IPS DF 6.9 (cell line): ENCODE measurements at places on chromosomes 6 and 20.

GRCh38 chr20:23149623-23150279 lies 63.6 kb upstream of the CD93 start:
- DNase-seq = no peak

DNA sequence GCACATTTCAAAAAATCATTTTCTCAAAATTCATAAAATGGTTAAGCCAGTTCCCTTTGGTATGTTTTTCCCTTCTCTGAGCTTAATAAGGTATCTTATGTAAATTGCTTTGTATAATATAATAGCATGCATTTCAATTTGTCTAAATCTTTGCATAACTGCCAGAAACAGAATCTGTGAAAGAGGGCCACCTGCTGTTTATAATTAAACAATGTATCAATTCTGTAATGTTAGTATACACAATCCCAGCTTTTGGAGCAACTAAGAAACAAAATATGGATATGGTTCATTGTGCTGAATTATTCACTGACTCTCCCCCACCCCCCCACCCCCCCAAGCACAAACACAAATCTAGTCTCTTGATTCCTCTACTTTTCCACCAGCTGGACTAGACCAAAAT lies 54.8 kb downstream of the GPX5 start:
- no peak for DNase-seq

DNA sequence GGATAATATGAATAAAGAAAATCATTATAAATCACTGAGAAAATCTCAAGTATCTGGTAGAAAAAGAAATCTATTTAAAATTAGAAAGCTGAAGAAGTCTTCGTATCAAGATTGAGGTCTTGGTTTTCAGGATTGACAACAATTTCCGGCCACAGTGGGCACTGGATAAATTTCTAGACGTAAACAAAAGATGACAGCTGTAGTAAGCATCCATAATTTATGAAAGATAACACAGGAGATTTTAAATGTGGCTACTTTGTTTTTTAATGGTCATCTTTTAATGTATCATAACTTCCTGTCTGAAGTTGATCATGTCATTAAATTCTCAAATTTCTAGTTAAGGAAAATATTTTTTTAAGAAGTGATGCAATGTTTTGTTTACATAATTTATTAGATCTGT lies 444.2 kb downstream of the HTR1B start:
- no peak for DNase-seq

GRCh38 chr6:80789912-80790570 lies 683.6 kb downstream of the BCKDHB start:
- DNase-seq = no peak

- DNase-seq = peak; percentile 45
Observed at GRCh38 chr6:137094411-137095008, 49.7 kb upstream of the IL20RA start.

- DNase-seq = no peak
Observed at GRCh38 chr6:49257549-49257948, 205.5 kb downstream of the MMUT start.

DNA sequence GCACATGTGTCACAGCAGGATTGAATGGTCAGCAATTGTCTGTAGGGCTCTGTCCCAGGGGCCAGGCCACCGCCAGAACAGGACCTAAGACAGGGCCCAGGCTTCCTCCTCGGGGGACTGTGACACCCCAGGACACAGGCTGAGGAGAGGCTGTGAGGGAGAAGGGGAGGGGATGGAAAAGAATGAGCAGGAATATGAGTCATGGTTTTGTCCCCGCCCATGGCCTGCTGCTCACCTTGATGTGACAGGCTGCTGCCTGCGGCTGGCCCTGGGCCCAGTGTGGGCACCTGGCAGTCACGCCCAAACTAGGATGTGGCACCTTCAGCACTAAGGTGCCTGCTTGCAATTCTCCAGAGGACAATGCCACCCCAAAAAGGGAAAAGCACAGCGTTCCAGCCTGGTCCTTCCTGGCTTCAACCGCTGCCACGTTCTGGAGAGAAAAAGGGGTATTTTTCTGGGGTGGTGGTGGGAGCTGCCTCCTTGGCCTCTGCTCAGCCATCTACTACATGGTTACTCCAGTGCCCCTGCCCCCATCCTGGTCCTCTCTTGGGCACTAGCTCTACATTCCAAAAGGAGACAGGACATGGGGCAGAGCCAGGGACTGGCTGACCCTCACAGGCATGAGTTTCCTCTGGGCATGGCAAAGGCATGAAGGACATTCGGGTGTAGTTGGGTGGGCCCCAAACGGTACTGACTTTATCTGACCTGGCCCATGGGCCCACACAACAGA lies 93.4 kb downstream of the SLC22A23 start:
- DNase-seq = no peak

DNA sequence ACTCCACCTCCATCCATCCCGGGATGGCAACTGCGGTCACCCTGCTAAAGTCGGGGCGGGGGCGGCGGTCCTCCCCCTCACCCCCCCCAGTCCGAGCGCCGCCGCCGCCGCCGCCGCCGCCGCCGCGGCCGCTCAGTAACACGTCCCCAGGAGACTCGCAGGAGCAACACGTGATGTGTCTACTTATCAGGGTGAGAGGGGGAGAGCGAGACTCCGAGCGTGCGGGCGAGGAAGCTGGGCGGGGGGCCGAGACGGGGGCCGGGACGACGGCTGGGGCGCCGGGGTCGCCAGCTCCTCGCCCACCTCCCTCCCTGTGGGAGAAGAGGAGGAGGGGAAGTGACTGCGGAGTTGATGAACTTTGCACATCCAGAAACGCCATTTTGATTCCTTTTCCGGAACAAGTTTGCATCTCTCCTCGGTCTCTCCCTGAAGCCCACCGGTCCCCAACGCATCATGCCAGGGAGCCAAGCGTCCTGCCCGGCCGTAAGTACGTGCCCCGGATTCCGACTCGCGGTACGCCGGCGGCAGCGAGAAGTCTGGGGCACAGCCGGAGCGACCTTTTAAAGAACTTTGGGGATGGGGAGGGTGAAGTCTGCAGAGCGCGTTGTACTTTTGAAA lies at the start of gene RREB1:
TSS of gene RREB1 (plus strand) at position 384 of the 618 bp plus-strand sequence. CDS start 73,951 bp downstream, outside the sequence.
- no peak for DNase-seq

DNA sequence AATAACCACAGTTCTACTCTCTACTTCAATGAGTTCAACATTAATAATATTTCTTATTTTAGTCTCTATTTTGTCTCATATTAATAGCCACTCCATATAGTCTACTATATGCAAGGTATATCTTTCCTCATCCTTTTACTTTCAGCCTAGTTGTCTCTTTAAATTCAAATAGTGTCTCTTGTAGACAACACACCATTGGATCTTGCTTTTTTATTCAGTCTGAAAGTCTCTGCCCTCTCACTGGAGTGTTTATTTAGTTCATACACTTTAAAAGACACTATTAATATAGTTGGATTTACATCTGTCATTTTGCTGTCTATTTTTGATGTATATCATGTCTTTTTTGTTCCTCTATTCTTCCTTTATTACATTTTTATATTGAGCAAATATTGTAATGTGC lies 103.5 kb downstream of the RFPL4B start:
- DNase-seq = no peak

GRCh38 chr6:157312757-157313156 lies 10.6 kb downstream of the TMEM242 start:
- DNase-seq = no peak

GRCh38 chr6:13614126-13614925 lies 809 bp upstream of the NOL7 start:
- no peak for DNase-seq

GRCh38 chr6:56458324-56458884 lies 184.3 kb downstream of the DST start:
- DNase-seq = no peak

DNA sequence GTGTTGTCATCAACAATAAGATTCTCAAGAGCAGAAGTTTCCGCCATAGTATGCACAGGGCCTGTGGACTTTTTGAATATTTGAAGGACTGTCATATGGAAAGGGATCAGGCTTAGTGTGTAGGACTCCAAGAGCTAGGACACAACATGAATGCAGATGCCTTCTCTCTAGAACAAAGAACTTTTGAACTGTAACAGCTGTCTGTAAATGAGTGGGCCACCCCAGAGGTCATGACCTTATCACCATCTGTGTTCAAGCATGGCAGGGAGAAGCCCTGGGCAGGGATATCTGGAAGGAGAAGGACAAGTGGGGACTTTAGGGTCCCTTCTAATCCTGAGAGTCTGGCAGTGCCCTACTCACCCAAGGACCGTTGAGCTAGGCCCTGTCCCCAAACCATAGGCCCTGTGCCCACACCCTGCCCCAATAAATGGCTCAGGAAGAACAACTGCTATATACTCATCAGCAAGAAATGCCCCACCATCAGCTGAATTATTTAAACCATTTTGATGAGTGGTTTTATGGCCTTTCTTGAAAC lies 70.6 kb downstream of the MTHFD1L start:
- DNase-seq = no peak

DNA sequence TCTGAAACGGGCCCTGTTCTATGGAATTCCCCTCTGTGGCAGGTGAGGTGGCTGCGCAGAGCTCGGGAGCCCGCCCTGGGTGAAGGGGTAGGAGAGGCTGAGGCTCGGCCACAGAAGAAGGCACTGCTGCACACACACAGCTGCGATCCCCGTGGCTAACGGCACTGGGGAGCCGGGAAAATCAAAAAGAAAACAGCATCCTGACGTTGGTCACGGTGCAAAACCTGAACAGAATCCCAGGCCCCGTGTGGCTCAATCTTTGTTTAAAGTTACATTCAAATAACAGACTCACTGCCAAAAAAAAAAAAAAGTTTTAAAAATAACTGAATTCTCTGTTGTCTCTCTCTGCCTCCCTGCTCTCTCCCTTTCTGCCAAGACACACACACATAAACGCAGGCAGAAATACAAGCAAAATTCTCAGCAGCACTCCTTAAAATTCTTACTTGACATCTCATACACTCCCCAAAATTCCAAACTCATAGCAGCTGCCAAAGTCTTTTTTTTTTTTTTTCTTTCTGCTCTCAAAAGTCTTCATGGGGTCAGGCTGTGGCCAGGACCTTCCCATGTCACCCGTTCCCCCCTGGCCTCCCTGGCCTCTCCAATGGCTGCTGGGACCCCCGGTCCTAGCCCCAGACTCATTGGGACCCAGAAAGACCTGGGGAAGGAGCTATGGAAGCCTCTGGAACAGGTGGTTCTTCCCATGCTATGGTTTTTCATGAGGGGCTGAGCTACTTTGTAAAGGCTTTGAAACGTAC lies 248.8 kb downstream of the TTLL2 start:
- no peak for DNase-seq

DNA sequence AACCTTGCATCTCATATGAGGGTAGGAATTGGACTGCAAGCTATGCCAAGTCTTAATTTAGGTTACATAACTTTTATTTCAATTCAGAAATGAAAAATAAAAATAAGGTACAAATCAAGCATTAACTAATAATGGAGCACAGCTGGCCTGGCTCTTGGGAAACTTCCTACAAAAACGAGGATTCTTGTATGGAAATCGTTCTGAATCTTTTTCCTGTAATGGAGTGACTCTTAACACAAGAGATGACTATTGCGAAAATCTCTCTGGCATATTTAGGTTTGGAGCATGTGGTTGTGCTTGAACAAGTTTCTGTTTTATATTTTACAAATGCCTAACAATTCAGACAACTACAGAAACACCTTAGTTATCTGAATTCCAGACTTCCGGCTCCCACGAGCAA lies 34.0 kb upstream of the PI16 start:
- DNase-seq = no peak

DNA sequence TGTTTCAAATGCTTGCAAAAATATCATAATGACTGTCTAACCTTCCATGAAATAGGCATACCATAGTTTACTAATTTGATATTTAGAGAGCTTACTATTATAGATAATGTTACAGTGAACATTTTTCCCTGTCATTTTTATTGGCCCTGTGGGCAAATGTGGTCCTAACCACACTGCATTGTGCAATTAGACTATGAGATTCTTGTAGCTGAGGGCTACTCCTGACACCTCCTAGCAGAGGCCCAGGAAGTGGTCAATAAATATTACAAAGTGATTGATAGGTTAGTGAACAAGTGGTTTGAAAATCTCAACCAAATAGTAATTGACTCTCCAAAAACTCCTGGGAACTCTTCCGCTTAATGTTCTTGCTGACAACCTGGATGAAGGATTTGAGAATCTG lies 160.5 kb upstream of the KCNG1 start:
- no peak for DNase-seq

DNA sequence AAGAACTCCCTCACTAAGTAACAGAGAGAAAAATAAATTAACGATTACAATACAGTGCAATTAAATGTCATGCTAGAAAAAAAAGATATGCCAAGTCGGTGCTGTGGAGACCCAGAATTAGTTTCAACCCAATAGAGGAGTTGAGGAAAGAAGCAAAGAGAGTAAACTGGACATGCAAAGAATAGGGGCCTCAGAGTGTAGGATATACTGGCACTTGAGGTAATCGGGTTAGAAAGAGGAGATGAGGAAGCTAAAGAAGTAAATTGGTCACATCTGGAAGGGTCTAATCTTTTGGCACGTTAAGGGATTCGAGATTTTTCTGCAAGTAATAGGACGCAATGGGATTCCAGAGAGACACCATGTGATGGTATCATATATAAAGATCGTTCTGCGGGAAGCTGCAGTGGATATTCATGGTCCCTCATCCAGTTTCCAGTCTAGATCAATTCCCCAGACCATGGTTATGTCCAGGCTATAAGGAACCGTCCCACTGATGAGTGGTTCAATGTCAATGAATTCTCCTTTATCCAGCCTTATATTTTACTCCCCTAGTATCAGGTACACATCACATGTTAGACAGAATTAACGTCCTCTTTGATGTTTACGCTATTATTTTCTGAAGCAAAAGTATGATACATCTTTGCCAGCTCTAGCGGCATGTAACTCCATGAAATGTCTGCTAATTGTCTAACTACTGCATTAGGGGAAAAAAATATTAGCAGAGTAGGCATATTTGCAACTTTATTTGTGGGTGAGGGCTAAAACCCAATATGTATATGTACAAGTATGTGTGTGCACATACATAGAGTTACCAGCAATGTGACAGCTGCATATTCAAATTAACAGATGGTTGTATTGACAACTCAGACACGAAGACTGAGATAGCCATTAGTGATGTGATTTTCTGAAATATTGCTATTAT lies 1.1 kb upstream of the TBC1D32 start:
- DNase-seq = no peak

GRCh38 chr6:137229075-137229759 lies 10.0 kb upstream of the IFNGR1 start:
- no peak for DNase-seq

DNA sequence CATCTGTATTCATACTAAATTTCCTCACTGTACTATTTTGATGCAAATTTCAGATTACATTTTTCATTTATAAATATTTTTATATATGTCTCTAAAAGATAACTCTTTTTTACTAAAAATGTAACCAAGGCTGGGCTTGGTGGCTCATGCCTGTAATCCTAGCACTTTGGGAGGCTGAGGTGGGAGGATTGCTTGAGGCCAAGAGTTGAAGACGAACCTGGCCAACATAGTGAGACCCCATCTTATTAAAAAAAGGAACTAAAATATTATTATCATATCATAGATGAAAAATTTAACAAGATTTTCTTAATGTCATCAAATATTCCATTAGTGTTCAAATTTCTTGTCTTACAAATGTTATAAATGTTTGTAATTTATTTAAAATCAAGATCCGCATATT lies 6.6 kb upstream of the DNPH1 start:
- no peak for DNase-seq

GRCh38 chr6:43127877-43128276 lies 43.2 kb upstream of the SRF start:
- DNase-seq = no peak

GRCh38 chr20:61801428-61801827 lies 264.3 kb downstream of the TAF4 start:
- no peak for DNase-seq
